ENCODE measurements at places on chromosomes 13 and 19. TPM values are rescaled to one million over a fixed set of nuclear protein-coding genes. Genes with fewer than 3 reads are reported as not detected.

GRCh38 chr13:22256111-22256639 lies 585.3 kb downstream of the FGF9 start:
- no peaks in the 10 kb centered on the region for H3K36me3 ChIP-seq
- DNase-seq = no peak
- H3K4me1 ChIP-seq = no peaks in the 10 kb centered on the region
- no peaks in the 10 kb centered on the region for H3K27me3 ChIP-seq
- H3K4me3 ChIP-seq = no peak overlapping the region
- H3K27ac ChIP-seq = no peak overlapping the region

DNA sequence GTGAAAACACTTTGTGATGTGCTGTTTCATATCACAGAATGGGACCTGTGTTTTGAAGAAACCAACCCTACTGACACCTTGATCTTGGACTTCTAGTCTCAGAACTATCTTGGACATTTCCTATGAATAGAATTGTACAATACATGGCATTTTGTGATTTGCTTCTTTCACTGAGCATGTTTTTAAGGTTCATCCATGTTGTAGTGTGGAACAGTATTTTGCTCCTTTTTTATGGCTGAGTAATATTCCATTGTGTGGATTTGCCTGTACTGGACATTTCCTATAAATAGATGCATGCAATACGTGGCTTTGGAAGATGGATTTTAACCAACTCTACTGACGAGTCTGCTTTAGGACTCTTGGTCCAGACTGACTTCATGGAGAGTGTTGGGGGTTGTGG lies 46.8 kb downstream of the VAV1 start:
- H3K4me3 ChIP-seq = no peak overlapping the region
- H3K27ac ChIP-seq = no peak overlapping the region
- H3K27me3 ChIP-seq = no peaks in the 10 kb centered on the region
- H3K36me3 ChIP-seq = no peaks in the 10 kb centered on the region
- H3K4me1 ChIP-seq = no peaks in the 10 kb centered on the region

DNA sequence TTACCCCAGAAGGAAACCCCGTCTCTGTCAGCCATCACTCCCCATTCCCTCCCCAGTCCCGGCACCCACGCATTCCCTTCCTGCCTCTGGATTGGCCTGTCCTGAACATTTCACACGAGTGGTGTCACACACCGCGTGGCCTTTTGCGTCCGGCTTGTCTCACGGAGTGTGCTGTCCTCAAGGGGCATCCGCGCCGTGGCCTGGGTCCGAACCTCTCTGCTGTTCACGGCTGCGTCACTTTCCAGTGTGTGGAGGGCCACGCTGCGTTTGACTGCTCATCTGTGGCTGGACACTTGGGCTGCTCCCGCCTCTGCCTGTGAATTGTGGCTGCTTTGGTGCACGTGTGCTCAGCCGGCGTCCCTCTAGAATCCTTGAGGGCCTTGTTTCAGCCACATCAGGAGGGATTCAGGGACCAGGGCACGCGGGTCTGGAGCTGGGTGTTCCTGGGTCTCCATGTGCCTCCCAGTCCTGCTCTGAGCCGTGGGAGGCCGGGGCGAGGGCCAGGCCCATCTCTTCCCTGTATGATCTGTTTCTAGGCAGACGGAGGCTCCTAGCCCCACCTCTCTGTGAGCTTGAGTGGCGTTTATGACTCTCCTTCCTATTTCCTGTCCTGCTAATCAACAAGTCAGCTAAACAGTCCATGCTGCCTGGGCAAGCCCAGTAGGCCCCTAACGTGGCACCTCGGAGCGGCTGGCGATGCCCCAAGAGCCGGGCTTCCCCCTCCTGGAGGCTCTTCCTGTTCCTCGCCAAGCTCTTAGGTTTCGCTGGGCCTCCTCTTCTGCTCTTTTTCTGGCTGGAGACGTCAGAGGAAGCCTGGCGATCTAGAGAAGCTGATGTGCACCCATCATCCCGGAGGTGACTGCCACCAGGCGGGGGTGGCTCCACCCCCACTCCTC lies 8.1 kb downstream of the STK11 start:
- H3K36me3 ChIP-seq = no peaks in the 10 kb centered on the region
- no peaks in the 10 kb centered on the region for H3K4me1 ChIP-seq
- DNase-seq = peak; percentile 74

- no peak overlapping the region for H3K4me3 ChIP-seq
- H3K27me3 ChIP-seq = no peaks in the 10 kb centered on the region
- no peak overlapping the region for H3K27ac ChIP-seq
- H3K4me1 ChIP-seq = peaks cover 29% of the 10 kb centered on the region
These were observed 5.0 kb downstream of the CLEC11A start for GRCh38 chr19:50728084-50728737.

The ACER1 gene
- total RNA-seq = 0.24 TPM

The GAMT gene
- total RNA-seq = 45.8 TPM

The LILRA5 gene
- 0.93 TPM for total RNA-seq

The TMEM145 gene
- not detected for total RNA-seq

DNA sequence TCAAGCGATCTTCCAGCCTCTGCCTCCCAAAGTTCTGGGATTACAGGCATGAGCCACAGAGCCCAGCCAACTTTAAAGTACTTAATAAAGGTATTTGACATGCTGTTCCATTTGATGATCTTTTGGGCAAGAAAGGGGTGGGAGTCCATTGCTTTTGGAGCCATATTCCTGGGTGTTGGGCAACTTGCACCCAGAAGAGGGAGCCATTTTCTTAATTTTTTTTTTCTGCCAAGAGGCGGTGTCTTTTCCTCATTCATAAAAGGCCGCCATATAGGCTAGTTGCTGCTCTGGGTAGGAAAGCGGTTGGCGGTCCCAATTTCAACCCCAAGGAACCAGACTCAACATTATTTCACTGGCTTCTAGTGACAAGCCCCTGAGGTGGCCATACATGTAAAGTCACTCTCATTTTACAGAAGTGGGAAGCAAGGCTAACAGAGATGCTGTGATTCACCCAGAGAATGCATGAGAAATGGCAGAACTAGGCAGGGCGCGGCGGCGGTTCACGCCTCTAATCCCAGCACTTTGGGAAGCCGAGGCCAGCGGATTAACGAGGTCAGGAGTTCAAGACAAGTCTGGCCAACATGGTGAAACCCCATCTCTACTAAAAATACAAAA lies 139.6 kb downstream of the CACNA1A start:
- no peaks in the 10 kb centered on the region for H3K4me1 ChIP-seq
- H3K4me3 ChIP-seq = no peak overlapping the region
- DNase-seq = no peak
- no peaks in the 10 kb centered on the region for H3K27me3 ChIP-seq
- H3K36me3 ChIP-seq = no peaks in the 10 kb centered on the region

GRCh38 chr19:11257846-11258380 lies 4.4 kb downstream of the DOCK6 start:
- H3K4me1 ChIP-seq = no peaks in the 10 kb centered on the region
- no peaks in the 10 kb centered on the region for H3K27me3 ChIP-seq
- DNase-seq = no peak
- no peaks in the 10 kb centered on the region for H3K36me3 ChIP-seq
- H3K27ac ChIP-seq = no peak overlapping the region

DNA sequence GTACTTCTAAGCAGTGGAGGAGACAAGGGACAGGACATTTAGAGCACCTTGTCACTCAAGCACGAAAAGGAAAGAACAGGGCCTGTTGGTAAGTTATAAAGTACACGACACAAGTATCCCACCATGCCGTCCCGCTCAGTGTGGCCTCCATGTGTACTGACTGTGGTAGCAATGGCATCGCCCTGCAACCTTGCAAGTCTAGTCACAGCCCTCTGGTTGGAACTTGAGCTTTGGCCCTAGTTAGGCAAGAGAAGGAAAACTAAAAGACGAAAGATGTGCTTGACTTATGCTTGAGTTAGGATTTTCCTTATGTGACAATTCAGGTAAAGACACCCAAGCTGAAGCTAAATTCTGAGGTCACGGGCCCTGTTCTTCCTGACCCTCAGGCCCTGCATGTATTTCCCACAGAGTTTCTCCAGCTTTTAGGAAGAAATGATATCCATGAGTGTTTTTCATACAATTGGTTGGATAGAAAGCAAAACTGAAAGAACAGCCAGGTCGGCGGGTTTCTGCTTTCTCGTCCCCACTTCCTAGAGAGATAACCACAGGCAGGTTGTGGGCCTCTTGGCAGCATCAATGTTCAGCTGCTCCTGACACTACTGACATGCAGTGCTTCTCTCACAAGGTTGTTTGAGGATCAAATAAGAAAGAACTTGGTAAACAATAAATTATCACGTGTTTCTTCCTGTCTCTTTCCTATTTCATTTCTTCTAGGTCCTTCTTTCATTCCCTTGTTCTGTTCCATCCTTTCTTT lies 216.2 kb downstream of the IRS2 start:
- no peak overlapping the region for H3K4me3 ChIP-seq
- no peak overlapping the region for H3K27ac ChIP-seq
- no peaks in the 10 kb centered on the region for H3K4me1 ChIP-seq
- no peak for DNase-seq

DNA sequence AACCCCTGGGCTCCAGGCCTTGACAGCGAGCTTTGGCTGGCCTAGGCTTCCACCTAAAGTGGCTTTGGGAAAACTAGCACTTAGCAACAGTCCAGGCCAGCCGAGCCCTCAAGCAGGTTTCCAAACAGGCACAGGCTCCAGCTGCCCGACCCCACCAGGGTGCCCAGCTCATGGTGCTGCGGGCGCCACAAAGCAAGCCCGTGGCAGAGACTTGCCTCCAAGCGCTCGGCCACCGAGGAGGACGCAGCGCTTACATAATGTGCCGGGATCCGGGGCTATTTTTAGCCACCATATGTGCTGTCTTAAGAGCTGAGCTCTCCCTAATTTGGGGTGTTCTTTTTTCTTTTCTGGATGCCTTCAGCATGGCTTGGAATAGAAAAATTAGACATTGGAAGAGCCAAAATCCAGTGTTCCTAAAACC lies 56.1 kb upstream of the F7 start:
- H3K27me3 ChIP-seq = no peaks in the 10 kb centered on the region
- peaks cover 21% of the 10 kb centered on the region for H3K4me1 ChIP-seq
- H3K4me3 ChIP-seq = no peak overlapping the region
- DNase-seq = no peak
- H3K27ac ChIP-seq = peak overlapping the region; percentile 16

GRCh38 chr19:33697766-33698165 lies 76.0 kb downstream of the CHST8 start:
- no peaks in the 10 kb centered on the region for H3K27me3 ChIP-seq
- H3K27ac ChIP-seq = no peak overlapping the region
- no peaks in the 10 kb centered on the region for H3K36me3 ChIP-seq
- no peak for DNase-seq
- no peak overlapping the region for H3K4me3 ChIP-seq
- no peaks in the 10 kb centered on the region for H3K4me1 ChIP-seq

The GFY gene
- total RNA-seq = not detected

- H3K27ac ChIP-seq = no peak overlapping the region
- DNase-seq = no peak
- no peaks in the 10 kb centered on the region for H3K4me1 ChIP-seq
- peaks cover 2% of the 10 kb centered on the region for H3K36me3 ChIP-seq
- H3K4me3 ChIP-seq = no peak overlapping the region
These were observed 2.9 kb upstream of the CCDC9 start for GRCh38 chr19:47253467-47253881.

The UBE2L5 gene
- not detected for total RNA-seq

The NCR1 gene
- not detected for total RNA-seq

DNA sequence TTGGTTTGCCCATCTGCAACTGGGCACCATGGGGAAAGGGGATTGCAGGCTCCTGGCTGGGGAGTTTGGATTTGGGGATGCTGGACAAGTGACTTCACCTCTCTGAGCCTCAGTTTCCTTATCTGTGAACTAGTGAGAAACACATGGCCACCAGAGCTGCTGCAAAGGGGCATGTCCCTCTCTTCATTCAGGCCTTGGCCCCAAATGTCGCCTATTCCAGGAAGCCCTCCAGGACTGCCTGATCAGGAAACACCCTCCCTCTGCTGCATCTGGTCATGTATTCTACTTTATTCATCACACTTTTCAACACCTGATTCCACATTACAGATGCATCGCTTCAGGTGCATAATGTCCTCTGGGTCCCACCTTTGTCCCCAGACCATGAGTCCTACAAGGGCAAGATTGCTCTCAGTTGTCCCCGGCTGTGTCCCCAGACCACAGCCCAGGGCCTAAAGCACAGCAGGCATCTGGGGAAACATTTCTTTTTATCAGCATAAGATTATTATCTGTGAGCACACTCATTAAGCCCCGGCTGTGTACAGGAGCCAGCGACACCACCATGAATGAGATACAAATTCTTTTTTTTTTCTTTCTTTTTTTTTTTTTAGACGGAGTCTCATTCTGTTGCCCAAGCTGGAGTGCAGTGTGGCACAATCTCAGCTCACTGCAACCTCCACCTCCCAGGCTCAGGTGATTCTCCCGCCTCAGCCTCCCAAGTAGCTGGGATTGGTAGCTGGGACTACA lies 37.5 kb downstream of the ARRDC2 start:
- peak overlapping the region; percentile 26 for H3K4me3 ChIP-seq
- peak overlapping the region; percentile 68 for H3K27ac ChIP-seq
- no peaks in the 10 kb centered on the region for H3K36me3 ChIP-seq
- peaks cover 31% of the 10 kb centered on the region for H3K4me1 ChIP-seq
- no peaks in the 10 kb centered on the region for H3K27me3 ChIP-seq

GRCh38 chr13:74555651-74556420 lies 421.6 kb upstream of the KLF12 start:
- H3K27ac ChIP-seq = no peak overlapping the region
- H3K4me1 ChIP-seq = no peaks in the 10 kb centered on the region
- DNase-seq = no peak
- H3K27me3 ChIP-seq = no peaks in the 10 kb centered on the region
- H3K36me3 ChIP-seq = no peaks in the 10 kb centered on the region

GRCh38 chr19:15062036-15062435 lies 12.8 kb downstream of the CASP14 start:
- no peaks in the 10 kb centered on the region for H3K27me3 ChIP-seq
- H3K4me3 ChIP-seq = no peak overlapping the region
- H3K4me1 ChIP-seq = no peaks in the 10 kb centered on the region
- no peak for DNase-seq

DNA sequence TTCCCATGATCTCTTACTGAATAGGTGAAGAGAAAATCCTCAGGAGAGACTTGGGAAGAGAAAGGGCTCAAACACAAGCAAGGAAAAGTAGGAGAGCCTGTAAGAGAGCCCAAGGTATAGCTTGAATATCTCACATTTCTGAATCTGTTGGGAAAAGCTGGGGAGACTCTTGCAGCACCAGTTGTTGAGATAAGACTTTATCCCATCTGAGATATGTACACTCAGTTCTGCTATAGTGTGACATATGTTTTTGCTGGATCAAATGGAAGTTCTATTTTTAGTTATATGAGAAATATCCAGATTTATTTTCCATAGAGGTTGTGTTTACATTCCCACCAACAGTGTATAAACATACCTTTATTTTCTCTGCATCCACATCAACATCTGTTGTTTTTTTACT lies 246.1 kb downstream of the NDFIP2 start:
- DNase-seq = no peak
- no peaks in the 10 kb centered on the region for H3K36me3 ChIP-seq
- H3K27ac ChIP-seq = no peak overlapping the region

DNA sequence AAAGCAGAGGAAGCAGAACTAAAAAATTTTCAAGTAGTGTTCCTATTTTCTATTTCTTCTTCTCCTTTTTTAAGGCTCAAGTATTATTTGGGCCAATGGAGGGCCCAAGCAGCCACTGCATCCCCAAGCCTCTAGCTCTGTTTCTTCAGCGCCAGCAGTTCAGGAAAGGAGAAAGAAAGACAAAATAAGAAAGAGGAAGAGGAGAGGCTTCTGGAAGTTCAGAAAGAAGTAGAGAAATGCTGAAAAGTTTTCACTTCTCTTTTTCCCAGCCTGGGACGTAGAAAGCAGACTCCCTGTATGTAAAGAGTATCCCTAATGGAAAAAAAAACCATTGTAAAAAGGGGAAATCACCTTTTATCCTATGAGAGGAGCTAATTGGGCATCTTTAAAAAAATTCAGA lies 165.5 kb upstream of the KLF12 start:
- no peak for DNase-seq
- H3K27ac ChIP-seq = no peak overlapping the region
- H3K27me3 ChIP-seq = no peaks in the 10 kb centered on the region

The ZNF724 gene
- 1.4 TPM for total RNA-seq

Measured in right atrium auricular region (tissue), 2 donors.